Smooth muscle cell of the coronary artery (primary cell): ENCODE measurements at places on chromosomes 16 and 17. TPM values are rescaled to one million over a fixed set of nuclear protein-coding genes. Genes with fewer than 3 reads are reported as not detected.

SLC5A11 gene
- not detected in 2 replicates for total RNA-seq

SHBG gene
- 0.23 and 1.2 TPM in 2 replicates for total RNA-seq

PFN1 gene
- total RNA-seq: 665 and 1,065 TPM in 2 replicates

KRTAP4-4 gene
- not detected in 2 replicates for total RNA-seq

EVPLL gene
- total RNA-seq: not detected in 2 replicates

GRIN2A gene
- total RNA-seq: under 0.01 and 0.12 TPM in 2 replicates

CDH3 gene
- total RNA-seq: under 0.01 and 0.15 TPM in 2 replicates

TRPV2 gene
- 53.1 and 92.7 TPM in 2 replicates for total RNA-seq

TAF15 gene
- 48.0 and 60.9 TPM in 2 replicates for total RNA-seq

PHLPP2 gene
- total RNA-seq: 4.0 TPM in 2 replicates

FOXN1 gene
- not detected in 2 replicates for total RNA-seq

PIP4K2B gene
- total RNA-seq: 38.9 and 90.7 TPM in 2 replicates
